ENCODE measurements at places on chromosomes 3 and 15.

DNA sequence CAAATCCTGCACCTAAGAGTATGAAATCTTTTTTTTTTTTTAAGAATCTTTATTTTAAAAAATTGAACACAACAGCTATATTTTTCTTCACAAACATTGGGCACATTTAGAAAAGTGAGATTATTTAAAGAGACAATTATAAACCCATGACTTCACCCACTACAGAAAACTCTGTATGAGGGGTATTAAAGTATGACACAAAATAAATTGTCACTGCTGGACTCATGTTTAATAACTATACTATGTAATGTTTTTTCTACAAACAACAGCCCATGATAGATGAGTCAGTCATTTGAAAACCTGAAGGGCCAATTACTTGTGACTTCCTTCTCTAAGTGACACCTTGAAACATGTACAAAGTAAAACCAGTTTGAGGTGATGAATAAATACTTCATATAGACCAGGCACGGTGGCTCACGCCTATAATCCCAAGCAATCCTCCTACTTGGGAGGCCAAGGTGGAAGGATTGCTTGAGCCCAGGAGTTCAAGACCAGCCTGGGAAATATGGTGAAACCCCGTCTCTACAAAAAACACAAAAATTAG lies 36.0 kb downstream of the AQR start:
- peaks cover 40% of the 10 kb centered on the region for H3K36me3 ChIP-seq
- no peak for DNase-seq
- no peak overlapping the region for H3K27ac ChIP-seq
- H3K27me3 ChIP-seq = no peaks in the 10 kb centered on the region
- no peaks in the 10 kb centered on the region for H3K4me1 ChIP-seq
- no peak overlapping the region for H3K4me3 ChIP-seq

- no peak for DNase-seq
- H3K4me1 ChIP-seq = no peaks in the 10 kb centered on the region
- H3K36me3 ChIP-seq = no peaks in the 10 kb centered on the region
- H3K27me3 ChIP-seq = no peaks in the 10 kb centered on the region
- no peak overlapping the region for H3K4me3 ChIP-seq
These were observed 63.0 kb upstream of the TSC22D2 start for GRCh38 chr3:150345021-150345538.

GRCh38 chr3:41740374-41740886 lies 221.5 kb downstream of the ULK4 start:
- H3K27me3 ChIP-seq = no peaks in the 10 kb centered on the region
- no peak overlapping the region for H3K4me3 ChIP-seq

DNA sequence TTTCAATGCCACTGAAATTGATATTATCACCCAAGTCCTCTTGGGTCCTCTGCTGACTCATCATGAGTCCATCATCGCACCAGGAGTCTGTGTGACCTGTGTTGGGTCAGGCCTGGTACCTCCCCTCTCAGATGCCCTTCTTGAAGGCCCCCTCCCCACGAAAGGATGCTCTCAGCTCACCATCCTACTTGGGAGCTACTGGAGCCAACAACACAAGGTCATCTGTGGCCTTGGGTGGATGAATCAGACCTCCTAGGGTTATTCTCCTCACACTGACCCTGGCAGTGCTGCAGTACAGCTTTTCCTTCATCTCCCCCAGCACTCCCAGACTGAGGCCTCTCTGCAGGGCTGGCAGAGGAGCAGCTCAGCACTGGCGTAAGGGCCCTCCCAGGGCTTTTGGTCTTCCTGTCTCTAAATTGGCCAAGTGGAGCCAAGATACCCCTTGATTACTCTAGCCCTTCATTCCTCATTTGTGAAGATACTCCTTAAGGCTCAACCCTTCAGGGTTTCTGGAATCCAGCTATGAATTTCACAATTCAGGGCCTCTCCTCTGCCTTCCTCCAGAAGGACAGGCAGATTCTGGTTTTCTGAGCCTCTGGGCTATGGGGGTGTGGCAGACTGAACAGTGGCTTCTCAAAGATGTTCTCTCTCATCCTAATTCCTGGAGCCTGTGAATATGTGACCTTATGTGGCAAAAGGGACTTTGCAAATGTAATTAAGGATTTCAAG lies 80.7 kb upstream of the GSK3B start:
- H3K36me3 ChIP-seq = no peaks in the 10 kb centered on the region
- H3K27me3 ChIP-seq = no peaks in the 10 kb centered on the region
- H3K27ac ChIP-seq = no peak overlapping the region
- H3K4me1 ChIP-seq = no peaks in the 10 kb centered on the region
- no peak for DNase-seq

- DNase-seq = no peak
- H3K27ac ChIP-seq = no peak overlapping the region
- H3K4me1 ChIP-seq = no peaks in the 10 kb centered on the region
- no peak overlapping the region for H3K4me3 ChIP-seq
These were observed 12.6 kb downstream of the SLC24A1 start for GRCh38 chr15:65634356-65634755.

GRCh38 chr15:52280326-52281084 lies 15.1 kb downstream of the MYO5C start:
- H3K4me1 ChIP-seq = no peaks in the 10 kb centered on the region
- H3K27ac ChIP-seq = peak overlapping the region; percentile 29

GRCh38 chr15:50234764-50235163 lies 30.8 kb downstream of the HDC start:
- DNase-seq = no peak
- H3K4me3 ChIP-seq = no peak overlapping the region
- peak overlapping the region; percentile 38 for H3K27ac ChIP-seq
- no peaks in the 10 kb centered on the region for H3K4me1 ChIP-seq

DNA sequence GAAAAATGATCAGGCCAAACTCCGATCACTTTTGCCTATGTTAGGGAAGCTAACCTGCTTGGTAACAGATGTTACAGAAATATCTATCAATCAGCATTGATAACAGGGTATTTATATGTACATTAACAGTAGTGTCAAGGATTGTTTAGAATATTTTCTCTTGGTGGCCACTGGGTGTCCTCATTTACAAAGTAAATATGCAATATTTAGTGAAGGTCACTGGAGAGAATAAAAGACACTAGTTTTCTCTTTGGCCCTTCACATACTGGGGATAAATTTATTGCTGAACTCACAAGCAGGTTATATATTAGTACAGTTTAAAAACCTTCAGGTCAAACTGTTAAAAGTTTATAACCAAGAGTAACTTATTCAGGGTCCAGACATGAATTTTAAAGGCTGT lies 69.0 kb downstream of the TIGIT start:
- no peak overlapping the region for H3K4me3 ChIP-seq
- DNase-seq = no peak
- H3K27me3 ChIP-seq = no peaks in the 10 kb centered on the region
- H3K27ac ChIP-seq = no peak overlapping the region
- no peaks in the 10 kb centered on the region for H3K4me1 ChIP-seq

DNA sequence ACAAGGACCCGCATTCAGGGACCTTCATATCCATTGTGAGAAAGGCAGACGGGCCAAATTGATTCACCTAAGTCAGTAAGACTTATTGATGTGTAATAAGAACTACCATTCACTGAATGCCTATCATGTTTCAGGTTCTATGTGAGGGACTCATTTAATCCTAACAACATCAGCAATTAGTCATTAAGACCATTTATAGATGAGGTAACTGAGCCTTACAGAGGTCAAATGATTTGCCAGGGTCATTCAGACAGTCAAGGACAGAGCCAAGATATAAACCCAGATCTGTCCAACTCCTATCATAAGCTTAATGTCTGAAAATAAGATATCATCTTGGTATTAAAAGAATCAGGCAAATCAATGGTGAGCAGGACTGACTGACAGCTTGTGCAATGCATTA lies 453.8 kb downstream of the MAGI1 start:
- no peak overlapping the region for H3K27ac ChIP-seq
- H3K4me1 ChIP-seq = peaks cover 6% of the 10 kb centered on the region
- H3K4me3 ChIP-seq = no peak overlapping the region
- no peaks in the 10 kb centered on the region for H3K27me3 ChIP-seq
- no peaks in the 10 kb centered on the region for H3K36me3 ChIP-seq
- no peak for DNase-seq

- peaks cover 9% of the 10 kb centered on the region for H3K4me1 ChIP-seq
- no peak overlapping the region for H3K4me3 ChIP-seq
- H3K27me3 ChIP-seq = no peaks in the 10 kb centered on the region
- no peak for DNase-seq
- no peaks in the 10 kb centered on the region for H3K36me3 ChIP-seq
- H3K27ac ChIP-seq = peak overlapping the region; percentile 68
These were observed 275.4 kb downstream of the NFKBIZ start for GRCh38 chr3:102124704-102125103.

DNA sequence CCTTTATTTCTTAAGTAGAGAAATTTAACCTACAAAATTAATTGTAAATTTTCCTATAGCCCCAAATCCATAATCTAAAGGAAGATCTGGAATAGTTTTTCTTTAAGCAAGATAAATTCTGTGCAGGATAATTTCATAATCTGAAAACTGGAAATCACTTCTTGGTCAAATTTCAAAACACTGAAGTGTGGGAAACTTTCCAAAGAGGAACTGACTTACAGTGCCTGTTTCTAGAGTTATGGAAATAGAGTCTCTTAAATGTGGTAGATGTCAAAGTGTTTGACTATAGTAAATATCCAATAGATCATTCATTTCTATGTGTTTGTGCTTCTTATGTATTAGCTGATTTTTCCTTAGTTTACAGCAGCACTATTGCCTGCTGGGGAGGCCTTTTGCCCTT lies 1.6 kb upstream of the P2RY13 start:
- no peaks in the 10 kb centered on the region for H3K36me3 ChIP-seq
- DNase-seq = no peak
- no peaks in the 10 kb centered on the region for H3K4me1 ChIP-seq

DNA sequence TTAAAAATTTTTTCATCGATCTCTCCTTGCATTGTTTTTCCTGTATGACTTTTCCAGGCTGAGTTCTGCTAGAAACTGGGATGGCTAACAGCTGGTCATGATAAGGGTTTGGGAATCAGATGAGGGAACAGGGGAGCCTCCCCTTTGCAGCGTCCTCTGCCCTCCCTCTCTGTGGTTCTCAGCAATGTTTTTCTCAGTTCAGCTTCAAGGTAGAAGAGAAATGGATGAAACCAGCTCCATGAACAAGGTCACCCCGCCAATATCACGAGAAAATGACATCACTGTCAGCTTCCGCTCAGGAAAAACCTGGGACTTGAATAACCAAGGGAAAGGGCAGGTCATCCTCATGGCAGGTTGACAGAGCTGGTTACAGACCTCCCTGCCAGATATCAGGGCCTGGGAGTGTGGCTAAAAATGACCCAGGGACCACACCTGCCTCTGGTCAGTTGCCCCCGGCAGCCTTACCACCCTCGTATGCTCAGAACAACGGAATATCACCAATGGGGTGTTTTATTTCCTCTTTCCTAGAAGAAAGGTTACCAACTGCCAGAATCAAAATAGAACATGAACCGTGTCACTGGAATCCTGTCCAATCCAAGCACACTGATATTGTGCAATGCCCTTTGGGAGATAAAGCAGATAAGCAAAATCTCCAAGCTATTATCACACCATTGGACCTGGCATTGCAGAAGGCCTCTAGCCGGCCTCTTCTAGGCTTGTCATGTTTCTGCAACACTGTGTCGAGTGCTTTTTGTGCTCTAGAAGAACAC lies 26.1 kb downstream of the LSM3 start:
- peak; percentile 70 for DNase-seq
- peak overlapping the region; percentile 58 for H3K27ac ChIP-seq
- no peaks in the 10 kb centered on the region for H3K27me3 ChIP-seq
- H3K4me1 ChIP-seq = peaks cover 42% of the 10 kb centered on the region

DNA sequence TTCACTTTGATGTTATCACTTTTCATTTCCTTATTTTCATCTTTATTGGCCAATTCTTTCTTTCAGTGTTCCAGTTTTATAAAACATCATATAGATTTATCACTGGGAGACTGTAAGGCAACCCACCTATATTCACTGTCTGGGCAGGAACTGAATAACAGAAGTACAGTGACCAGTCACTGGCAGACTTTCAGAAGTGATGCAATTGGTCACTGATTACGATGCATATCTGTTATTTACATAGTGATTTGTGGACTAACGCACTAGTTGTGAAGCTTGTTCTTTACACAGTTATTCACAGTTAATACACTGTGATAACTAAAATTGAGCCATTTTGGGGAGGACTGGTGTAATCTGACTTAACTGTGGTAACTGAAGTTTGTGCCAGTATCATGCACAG lies 190.2 kb upstream of the DPH6 start:
- no peaks in the 10 kb centered on the region for H3K27me3 ChIP-seq
- H3K27ac ChIP-seq = no peak overlapping the region
- no peaks in the 10 kb centered on the region for H3K36me3 ChIP-seq
- H3K4me3 ChIP-seq = no peak overlapping the region
- no peak for DNase-seq

DNA sequence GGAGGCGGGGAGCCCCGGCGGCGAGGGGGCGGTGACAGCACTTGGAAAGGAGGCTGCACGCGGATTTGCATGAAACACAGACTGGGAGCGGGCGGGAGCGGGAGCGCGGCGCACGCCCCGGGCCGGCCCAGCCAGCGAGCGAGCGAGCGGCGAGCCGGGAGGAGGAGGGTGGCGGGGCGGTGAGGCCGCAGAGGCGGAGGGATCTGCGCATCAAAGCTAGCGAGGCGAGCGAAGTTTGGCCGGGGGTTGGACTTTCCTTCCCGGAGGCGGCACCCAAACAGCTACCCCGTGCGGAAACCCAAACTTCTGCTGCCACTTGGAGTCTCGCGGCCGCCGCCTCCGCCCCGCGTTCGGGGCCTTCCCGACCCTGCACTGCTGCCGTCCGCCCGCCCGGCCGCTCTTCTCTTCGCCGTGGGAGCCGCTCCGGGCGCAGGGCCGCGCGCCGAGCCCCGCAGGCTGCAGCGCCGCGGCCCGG lies at the start of gene SMAD3:
Gene SMAD3 (plus strand): TSS at position 72 of the 475 bp plus-strand sequence. CDS start 553 bp downstream, outside the sequence.
- no peaks in the 10 kb centered on the region for H3K36me3 ChIP-seq
- H3K27me3 ChIP-seq = no peaks in the 10 kb centered on the region
- H3K4me1 ChIP-seq = peaks cover 57% of the 10 kb centered on the region
- peak within 1 kb of the TSS; percentile 89 for H3K27ac ChIP-seq
- peak within 1 kb of the TSS; percentile 63 for H3K4me3 ChIP-seq

- no peaks in the 10 kb centered on the region for H3K4me1 ChIP-seq
- peaks cover 35% of the 10 kb centered on the region for H3K36me3 ChIP-seq
- peak; percentile 53 for DNase-seq
- no peak overlapping the region for H3K4me3 ChIP-seq
These were observed 11.4 kb downstream of the MAN2A2 start for GRCh38 chr15:90914305-90915080.

DNA sequence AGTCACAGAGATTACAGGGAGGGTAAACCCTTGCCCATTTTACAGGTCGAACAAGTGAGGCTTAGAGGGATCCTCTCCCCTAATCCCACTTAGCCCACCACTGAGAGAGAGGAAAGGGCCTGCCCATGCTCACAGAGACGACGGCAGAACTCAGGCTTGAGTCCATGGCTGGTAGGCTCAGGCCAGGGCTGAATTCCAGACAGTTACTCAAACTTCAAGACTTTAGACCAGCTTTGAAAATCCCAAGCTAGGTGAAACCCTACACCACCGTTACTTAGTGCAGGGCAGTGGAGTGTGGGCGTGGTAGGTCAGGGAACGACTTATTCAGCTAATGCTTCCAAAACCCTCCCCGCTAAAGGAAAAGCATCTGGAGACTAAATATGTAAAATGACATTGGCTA lies 16.4 kb downstream of the GRIP2 start:
- no peaks in the 10 kb centered on the region for H3K27me3 ChIP-seq
- no peaks in the 10 kb centered on the region for H3K4me1 ChIP-seq
- no peaks in the 10 kb centered on the region for H3K36me3 ChIP-seq
- DNase-seq = no peak
